ENCODE measurements at places on chromosomes 13 and 19.

- no peak for DNase-seq
Measured at GRCh38 chr13:23699271-23699670, 129.1 kb downstream of the TNFRSF19 start.

GRCh38 chr19:43460362-43461016 lies 4.9 kb downstream of the LYPD3 start:
- no peak for DNase-seq

- peak; percentile 3 for DNase-seq
Measured at GRCh38 chr19:40155749-40156265, 35.4 kb upstream of the MAP3K10 start.

GRCh38 chr19:54480051-54480450 lies 7.0 kb upstream of the CDC42EP5 start:
- DNase-seq = no peak

- DNase-seq = no peak
Measured at GRCh38 chr13:31036731-31037695, 104.6 kb downstream of the TEX26 start.

DNA sequence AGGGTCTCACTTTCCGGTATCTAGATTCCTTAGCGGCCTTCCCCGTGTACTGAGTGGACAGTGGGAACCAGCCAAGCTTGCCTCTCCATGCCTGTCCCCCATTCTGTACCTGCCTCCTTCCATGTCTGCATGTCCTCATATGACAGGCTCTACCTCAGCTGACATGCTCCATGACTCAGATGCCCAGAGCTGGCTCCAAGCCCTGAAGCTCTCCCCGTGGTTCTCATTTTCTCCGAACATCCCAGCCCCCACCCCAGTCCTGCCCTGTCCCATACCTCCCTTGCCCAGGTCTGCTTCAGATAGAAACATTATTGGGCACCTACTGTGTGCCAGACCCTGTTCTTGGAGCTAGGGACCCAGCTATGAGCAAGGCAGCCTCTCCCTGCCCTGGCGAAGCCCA lies 17.1 kb upstream of the SHFL start:
- no peak for DNase-seq

DNA sequence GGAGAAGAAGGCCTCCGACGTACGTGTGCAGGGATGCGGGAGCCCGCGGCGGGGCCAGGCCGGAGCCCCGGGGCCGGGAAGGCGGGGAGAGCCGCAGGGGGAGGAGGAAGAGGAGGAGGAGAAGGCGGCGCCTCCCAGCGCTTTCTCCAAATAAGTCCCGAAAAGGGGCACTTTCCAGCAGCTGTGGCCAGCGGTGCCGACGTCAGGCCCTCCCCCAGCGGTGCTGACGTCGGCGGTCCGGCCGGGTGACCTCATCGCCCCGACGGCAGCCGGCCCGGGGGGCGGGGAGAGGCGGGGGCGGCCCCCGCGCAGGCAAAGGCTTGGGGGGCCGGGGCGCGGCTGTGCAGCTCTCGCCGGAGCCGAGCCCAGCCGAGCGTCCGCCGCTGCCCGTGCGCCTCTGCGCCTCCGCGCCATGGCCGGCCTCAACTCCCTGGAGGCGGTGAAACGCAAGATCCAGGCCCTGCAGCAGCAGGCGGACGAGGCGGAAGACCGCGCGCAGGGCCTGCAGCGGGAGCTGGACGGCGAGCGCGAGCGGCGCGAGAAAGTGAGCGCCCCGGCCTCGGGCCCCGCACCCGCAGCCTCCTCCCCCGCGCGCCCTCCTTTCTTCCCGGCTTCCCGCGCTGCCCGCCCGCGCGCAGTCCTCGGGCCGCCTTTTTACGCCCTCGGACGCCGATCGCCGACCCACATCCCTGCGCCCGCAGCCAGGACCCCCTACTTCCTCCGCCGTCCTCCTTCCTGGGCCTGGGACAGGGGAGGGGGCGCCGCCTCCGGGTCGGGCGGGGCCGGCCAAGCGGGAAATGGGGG lies at the start of gene TPM4:
TPM4 (plus strand) TSS at position 342 of the 804 bp plus-strand sequence; CDS start at position 413, 71 bp downstream.
- DNase-seq = peak; percentile 15

DNA sequence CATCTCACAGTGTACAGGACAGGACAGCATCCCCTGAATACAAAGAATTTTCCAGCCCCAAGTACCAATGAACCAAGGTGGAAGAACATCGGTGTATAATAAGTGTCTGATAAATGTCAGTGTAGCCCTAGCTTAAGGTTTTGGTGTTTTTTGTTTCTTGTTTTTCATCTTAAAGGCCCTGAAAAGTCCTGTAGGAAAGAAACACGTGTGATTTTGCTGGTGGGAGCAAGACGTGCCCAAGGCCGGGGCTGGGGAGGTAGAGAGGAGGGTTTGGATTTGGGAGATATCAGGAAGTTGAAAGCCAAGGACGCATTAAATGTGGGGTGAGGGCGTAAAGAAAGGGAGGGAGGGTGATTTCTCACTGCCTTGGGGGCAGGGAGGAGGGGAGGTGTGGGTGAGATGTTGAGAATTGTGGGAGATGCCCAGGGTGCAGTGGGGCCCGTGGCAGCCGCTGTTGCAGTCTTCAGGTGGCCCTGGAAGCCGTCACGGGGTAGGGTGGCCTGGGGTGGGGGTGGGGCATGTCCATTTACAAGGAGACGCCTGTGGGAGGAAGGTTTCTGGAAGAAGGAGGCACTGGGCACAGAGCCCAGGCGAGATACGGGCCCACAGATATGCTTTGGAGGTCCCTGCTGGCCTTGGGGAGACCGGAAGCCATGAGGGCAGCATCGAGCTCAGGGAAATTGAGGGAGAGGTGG lies 6.7 kb downstream of the CAMSAP3 start:
- no peak for DNase-seq

DNA sequence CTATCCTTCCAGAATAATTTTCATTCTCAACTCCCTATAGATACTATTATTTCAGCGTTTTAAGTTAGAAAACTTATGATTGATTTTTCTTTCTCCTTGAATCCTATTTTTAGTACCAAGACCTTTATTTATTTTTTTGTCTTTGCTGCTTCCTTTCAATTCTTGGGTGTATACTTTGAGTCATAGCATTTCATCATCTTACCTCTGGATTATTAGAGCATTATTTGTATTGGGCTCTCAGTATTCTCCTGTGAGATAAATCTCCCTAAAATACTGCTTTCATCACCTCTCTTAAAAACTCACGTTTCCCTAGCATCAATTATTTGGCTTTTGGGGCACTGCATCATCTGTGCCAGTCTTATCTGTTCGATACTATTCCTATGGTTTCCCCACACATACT lies 222.8 kb downstream of the POSTN start:
- DNase-seq = no peak

DNA sequence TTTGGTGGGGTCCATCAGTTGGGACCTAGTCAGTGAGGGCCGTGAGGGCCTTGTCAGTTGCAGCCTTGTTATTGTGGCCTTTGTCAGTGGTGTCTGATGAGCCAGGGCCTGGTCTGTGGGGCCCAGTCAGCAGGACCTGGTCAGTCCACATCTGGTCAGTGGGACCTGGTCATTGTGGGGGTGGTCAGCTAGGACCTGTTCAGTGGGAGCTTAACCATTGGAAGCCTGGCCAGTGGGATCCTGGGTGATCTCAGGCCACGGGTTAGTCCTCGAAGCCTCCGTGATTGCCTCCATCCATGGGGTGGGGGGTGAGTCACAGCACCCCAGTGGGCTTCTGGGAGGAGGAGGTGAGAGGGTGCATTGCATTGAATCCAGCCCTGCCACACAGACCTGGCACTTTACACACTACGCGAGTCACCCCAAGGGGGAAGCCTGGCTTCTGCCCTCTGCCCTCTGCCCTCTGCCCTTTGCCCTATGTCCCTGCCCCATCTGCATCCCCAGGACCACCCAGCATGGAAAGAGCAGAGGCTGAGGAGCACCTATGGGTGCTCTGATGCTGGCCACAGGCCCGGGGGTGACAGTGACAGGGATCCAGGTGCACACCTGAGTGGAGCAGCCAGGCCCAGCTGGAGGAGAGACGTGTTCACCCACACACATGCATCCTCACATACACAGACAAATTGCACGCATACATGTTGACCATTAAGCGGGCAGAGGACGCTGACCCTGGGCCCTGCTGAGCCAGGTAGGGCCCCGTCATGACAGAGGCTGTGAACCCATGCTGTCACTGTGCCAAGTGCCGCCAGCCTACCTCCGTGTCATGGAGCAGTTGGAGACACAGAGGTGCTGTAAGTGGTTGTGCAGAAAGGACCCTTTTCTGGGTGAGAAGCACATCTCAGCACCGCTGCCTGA lies 59.8 kb upstream of the TPM4 start:
- no peak for DNase-seq

GRCh38 chr19:5595129-5595528 lies 27.4 kb upstream of the TINCR start:
- DNase-seq = no peak

DNA sequence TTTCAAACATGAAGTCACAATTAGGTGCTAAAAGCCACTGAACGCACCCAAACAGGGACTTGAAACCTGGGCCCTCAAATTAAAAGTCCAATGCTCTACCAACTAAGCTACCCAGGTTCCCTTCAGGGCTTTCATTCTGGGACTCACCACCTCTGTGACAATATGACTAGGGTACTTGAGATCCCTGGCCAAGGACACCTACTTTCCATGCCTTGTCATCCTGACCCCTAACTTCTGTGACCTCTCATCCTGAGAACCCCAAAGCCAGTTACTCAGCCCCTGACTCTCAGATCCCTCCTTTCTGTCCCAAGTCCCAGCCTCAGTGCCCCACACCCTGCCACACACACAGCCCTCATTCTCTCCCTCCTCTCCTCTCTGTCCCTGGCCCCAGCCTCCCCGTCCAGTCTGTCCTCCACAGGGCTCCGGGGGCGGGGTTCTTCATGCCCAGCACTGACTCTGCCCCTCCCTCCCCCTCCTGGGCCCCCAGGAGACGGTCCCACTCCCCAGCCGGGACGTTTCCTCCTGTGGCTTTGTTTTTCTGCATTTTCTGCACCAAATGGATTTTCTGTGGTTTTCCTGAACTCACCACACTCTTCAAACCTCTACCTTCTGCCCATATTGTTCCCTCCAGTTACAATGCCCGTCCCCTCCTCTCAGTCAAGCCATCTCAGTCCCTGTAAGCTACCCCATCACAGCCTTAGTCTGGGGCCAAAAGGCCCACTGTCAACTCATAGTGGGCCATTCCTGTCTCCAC lies 7.0 kb downstream of the RCN3 start:
- no peak for DNase-seq

DNA sequence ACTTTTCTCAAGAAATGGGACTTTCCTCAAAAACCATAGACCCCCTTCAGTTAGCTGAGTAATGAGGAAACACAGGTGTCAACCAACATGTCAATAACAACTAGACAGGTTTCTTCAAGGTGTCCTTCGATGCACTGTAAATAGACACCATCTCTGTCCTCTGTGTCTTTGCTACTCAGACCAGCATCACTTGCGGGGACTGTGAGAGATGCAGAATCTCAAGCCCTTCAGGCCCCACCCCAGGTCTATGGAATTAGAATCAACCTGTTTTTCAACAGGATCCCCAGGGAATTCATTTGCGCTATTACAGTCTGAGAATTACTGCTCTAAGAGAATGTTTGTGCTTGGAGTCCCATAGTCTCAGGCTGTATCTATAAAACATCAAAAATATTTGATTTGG lies 469.9 kb downstream of the COG6 start:
- no peak for DNase-seq

GRCh38 chr13:60431108-60431700 lies 34.2 kb downstream of the TDRD3 start:
- peak; percentile 65 for DNase-seq

DNA sequence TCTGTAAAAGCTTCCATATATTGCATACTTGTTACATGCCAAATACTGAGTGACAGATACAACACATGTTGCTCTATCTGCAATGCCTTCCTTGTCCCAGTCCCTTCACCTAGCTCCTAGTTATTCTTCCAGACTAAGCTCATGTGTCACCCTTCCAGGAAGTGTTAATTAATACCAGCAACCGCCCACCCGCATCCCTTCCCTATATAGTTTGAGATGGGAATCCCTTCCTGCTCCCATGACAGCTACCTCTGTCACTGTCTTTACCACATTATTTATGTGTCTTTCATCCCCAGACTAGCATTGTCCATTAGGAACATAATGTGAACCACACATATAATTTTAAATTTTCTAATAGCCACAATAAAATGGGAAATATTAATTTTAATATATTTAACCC lies 49.5 kb upstream of the FRY start:
- no peak for DNase-seq

GRCh38 chr13:102718746-102719145 lies 23.9 kb upstream of the METTL21C start:
- DNase-seq = no peak

GRCh38 chr13:42569576-42570344 lies 4.2 kb upstream of the TNFSF11 start:
- DNase-seq = no peak

DNA sequence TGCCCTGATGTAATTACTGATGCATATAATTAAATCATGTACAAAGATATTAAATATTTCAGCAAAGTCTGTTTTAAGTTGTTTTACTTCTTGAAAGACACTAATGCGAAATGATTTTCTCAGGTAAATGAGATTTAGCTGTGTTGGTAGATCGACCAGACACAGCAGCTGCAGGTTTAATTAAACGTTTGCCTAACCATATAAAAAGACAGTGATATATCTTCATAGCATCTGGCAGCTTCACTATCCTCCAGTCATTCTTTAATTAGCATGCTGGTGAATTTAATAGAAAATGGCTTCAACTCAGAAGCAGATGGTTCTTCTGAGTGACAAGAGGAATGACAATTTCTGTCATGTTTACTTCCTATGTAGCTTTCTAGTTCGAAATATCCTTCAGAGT lies 69.3 kb downstream of the NHLRC3 start:
- DNase-seq = peak; percentile 92

GRCh38 chr13:27403727-27404385 lies 20.6 kb upstream of the GTF3A start:
- no peak for DNase-seq

DNA sequence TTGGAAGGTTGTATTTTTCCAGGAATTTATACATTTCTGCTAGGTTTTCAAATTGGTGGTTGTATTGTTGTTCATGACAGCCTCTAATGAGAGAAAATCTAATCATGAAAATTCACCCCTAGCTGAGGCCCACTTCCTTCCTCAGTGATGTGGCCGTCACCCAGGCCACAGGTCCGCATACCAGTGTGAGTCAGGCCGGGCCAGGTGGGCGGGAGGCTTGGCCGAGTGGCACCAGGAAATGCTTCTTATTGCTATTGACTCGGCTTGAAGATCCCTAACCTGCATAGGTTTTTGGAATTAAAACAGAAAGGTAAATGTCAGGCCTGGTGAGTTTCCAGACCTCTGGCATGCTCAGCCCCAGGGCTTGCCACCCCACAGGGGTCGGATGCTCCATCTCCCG lies 88.7 kb downstream of the SCGB2B2 start:
- no peak for DNase-seq

DNA sequence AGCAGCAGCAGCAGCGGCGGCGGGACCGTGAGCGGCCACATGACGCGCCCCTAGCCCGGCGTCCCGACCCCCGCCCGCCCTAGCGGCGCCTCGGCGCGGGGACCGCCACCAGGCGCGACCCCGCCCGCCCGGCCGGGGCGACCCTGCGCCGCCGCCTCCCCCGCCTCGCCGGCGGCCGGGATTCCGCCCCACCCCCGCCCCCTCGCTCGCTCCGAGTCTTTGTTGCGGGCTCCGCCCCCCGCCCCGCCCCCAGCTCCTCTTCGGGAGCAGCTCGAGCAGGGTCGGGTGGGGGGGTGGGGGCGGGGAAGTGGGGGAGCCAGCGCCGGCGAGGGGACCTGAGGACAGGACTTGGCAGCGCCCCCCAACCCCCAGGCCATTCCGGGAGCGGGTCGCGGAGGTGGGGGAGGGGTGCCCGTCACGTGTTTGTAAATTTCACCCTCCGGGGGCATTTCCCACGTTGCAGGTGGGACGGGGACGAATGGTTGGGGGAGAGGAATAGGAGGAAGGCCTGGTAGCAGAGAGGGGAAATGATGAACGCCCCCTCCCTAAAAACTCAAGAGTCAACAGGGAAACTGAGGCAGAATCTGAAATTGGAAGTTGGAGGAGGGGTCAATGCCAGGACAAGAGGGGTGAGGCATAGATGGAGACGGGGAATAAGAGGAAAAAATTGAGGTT lies at the start of gene OLFM2:
OLFM2 (minus strand) TSS at position 190 of the 675 bp plus-strand sequence; CDS start at position 41, 149 bp downstream.
- no peak for DNase-seq

Data from NCI-H1694 treated with DMSO at 0.1 percent for 48 hours (cell line).